ENCODE measurements at places on chromosomes 16 and 17. TPM values are rescaled to one million over a fixed set of nuclear protein-coding genes. Genes with fewer than 3 reads are reported as not detected.

- H3K4me3 ChIP-seq: no peak overlapping the region
- peaks cover 19% of the 10 kb centered on the region for H3K4me1 ChIP-seq
- H3K36me3 ChIP-seq: peaks cover 20% of the 10 kb centered on the region
- no peaks in the 10 kb centered on the region for H3K27me3 ChIP-seq
- no peak overlapping the region for H3K27ac ChIP-seq
Observed at GRCh38 chr17:44043272-44043696, 23.2 kb downstream of the LSM12 start.

- no peaks in the 10 kb centered on the region for H3K27me3 ChIP-seq
- H3K27ac ChIP-seq: no peak overlapping the region
- peaks cover 26% of the 10 kb centered on the region for H3K36me3 ChIP-seq
- no peak overlapping the region for H3K4me3 ChIP-seq
- peaks cover 31% of the 10 kb centered on the region for H3K4me1 ChIP-seq
- no peak for DNase-seq
Observed at GRCh38 chr16:4529085-4530060, 9.2 kb downstream of the CDIP1 start.

GRCh38 chr17:28078341-28079229, 36.1 kb downstream of the NLK start:
- no peaks in the 10 kb centered on the region for H3K36me3 ChIP-seq
- no peak overlapping the region for H3K27ac ChIP-seq
- no peak for DNase-seq
- H3K4me1 ChIP-seq: peaks cover 34% of the 10 kb centered on the region
- no peaks in the 10 kb centered on the region for H3K27me3 ChIP-seq

GRCh38 chr16:9365370-9365728, 273.9 kb downstream of the HAPSTR1 start:
- peaks cover 11% of the 10 kb centered on the region for H3K27me3 ChIP-seq
- peaks cover 21% of the 10 kb centered on the region for H3K4me1 ChIP-seq
- H3K27ac ChIP-seq: no peak overlapping the region
- no peak overlapping the region for H3K4me3 ChIP-seq
- DNase-seq: peak; percentile 78
- no peaks in the 10 kb centered on the region for H3K36me3 ChIP-seq

DNA sequence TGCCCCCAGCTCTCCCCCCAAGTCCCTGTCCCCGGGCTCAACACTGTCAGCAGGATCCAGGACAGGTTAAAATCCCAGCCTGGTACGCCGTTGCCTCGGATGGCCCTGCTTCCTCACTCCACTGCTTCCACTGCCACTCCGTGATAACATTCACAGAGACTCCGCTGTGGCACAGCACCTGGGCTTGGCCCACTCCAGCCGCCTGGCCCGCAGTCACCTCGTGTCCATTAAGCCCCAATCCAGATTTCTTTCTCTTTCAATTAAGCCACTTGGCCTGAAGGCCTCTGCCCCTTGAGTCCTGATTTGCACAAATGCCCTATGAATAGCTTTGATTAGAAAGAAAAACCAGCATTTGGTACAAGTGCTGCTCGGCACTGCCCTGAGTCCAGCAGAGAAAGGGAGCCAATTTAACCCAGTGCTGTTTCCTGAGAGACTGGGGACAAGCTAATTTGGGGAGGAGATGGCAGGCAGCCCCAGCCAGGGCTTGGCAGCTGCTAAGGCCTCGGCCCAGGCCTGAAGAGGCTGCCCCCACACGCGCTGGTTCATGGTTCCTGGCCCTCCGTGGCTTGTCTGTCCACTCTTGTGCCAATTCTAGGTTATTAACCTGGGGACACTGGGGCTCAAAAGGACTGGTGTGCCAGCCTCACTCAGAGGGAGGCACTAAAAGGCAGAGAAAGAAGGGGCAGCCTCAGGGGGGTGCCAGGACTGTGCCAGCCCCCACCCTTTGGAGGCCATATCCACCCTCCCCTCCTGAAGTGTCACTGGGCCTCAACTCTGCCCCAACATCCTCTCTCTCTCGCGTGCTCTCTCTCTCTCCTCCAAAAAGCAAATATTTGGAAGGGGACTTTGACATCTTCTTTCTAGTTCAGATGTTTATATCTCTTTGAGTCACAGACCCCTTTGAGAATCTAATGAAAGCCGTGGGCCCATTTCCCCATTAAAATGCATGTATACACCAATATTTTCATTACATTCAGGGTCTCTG, 29.8 kb upstream of the SPPL2C start:
- no peak overlapping the region for H3K27ac ChIP-seq
- no peaks in the 10 kb centered on the region for H3K36me3 ChIP-seq
- H3K4me3 ChIP-seq: no peak overlapping the region
- H3K27me3 ChIP-seq: peaks cover 61% of the 10 kb centered on the region
- no peak for DNase-seq

DNA sequence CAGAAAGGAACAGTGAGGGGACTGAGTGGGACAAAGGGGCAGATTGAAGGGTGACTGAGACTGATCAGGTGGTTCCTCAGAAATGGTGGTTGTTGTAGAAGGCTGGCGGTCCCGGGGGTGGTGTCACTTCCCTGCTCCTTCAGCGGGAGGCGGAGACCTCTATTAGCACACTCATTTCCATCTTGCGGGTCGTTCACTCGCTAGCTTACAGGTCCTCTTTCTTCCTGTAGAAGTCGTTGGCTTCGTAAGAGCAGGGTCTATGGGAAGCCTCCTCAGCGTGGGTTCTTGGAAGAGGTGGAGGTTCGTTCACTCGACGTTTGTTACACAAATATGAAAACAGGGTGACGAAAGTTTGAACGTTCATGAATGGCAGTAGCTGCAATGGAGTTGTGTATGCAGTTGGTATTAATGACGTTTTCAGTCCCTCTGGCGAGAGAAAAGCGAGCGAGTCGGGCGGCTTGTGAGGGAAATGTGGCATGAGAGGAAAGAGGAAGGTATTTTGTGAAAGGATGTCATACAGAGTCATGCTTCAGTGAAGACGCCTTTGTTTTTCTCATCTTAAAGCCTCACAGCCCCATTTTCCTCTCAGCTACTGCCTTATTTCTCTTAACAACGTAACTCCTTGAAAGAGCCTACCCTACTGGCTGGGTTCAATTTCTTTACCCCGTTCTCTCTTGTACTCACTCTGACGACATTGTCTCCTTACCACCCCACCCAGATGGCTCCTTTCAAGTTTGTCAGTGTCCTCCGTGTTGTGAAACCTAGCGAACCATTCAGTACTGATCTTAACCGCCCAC, 667 bp downstream of the EFCAB13 start:
- H3K27ac ChIP-seq: no peak overlapping the region
- H3K27me3 ChIP-seq: no peaks in the 10 kb centered on the region
- peak overlapping the region; percentile 55 for H3K4me3 ChIP-seq
- peaks cover 22% of the 10 kb centered on the region for H3K4me1 ChIP-seq
- no peak for DNase-seq
- H3K36me3 ChIP-seq: no peaks in the 10 kb centered on the region

DNA sequence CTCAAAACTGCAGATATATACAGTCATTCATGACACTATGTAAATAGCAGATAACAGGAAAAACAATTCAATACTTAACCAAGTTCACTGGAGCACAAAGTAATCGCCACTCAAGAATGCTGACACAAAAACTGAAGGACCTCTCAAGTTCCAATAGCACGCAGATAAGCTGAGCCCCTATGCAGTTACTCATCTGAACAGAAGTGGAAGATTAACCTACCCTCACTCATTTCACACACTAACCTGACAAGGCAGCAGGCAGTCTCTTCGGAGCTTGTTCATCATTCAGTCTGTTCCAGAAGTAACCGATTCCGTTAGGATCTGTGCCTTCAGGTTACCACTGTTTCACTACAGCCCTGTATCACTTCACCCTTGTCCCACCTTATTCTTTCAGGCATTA, 6.0 kb downstream of the HELZ start:
- no peak for DNase-seq
- peaks cover 47% of the 10 kb centered on the region for H3K4me1 ChIP-seq
- H3K27me3 ChIP-seq: no peaks in the 10 kb centered on the region
- H3K27ac ChIP-seq: no peak overlapping the region
- no peak overlapping the region for H3K4me3 ChIP-seq

DNA sequence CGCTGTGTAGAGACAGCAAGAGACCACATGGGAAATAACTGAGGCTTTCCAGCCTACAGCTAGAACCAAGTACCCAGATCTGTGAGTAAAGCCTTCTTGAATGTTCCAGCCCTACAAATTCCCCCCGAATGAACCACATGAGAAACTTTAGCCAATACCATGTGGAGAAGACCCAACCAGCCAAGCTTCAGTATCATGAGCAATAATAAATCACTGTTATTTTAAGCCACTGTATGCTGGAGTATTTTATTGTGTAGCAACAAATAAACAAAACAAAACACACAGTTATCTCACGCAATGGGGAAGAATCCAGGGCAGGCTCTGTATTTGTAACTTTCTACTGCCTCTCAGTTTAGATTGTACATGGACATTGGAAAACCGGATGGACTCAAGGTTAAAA, 426.2 kb downstream of the CDH11 start:
- H3K4me3 ChIP-seq: no peak overlapping the region
- H3K4me1 ChIP-seq: no peaks in the 10 kb centered on the region
- H3K27ac ChIP-seq: no peak overlapping the region
- H3K36me3 ChIP-seq: no peaks in the 10 kb centered on the region
- no peak for DNase-seq
- H3K27me3 ChIP-seq: no peaks in the 10 kb centered on the region

- H3K27ac ChIP-seq: no peak overlapping the region
- H3K27me3 ChIP-seq: no peaks in the 10 kb centered on the region
- peaks cover 41% of the 10 kb centered on the region for H3K4me1 ChIP-seq
- peaks cover 52% of the 10 kb centered on the region for H3K36me3 ChIP-seq
- no peak for DNase-seq
Observed at GRCh38 chr17:43220511-43221125, 7.8 kb downstream of the CCDC200 start.

- no peaks in the 10 kb centered on the region for H3K27me3 ChIP-seq
- no peak overlapping the region for H3K27ac ChIP-seq
- no peak overlapping the region for H3K4me3 ChIP-seq
- H3K36me3 ChIP-seq: no peaks in the 10 kb centered on the region
- no peaks in the 10 kb centered on the region for H3K4me1 ChIP-seq
Observed at GRCh38 chr16:79648826-79649225, 48.3 kb upstream of the MAF start.

DNA sequence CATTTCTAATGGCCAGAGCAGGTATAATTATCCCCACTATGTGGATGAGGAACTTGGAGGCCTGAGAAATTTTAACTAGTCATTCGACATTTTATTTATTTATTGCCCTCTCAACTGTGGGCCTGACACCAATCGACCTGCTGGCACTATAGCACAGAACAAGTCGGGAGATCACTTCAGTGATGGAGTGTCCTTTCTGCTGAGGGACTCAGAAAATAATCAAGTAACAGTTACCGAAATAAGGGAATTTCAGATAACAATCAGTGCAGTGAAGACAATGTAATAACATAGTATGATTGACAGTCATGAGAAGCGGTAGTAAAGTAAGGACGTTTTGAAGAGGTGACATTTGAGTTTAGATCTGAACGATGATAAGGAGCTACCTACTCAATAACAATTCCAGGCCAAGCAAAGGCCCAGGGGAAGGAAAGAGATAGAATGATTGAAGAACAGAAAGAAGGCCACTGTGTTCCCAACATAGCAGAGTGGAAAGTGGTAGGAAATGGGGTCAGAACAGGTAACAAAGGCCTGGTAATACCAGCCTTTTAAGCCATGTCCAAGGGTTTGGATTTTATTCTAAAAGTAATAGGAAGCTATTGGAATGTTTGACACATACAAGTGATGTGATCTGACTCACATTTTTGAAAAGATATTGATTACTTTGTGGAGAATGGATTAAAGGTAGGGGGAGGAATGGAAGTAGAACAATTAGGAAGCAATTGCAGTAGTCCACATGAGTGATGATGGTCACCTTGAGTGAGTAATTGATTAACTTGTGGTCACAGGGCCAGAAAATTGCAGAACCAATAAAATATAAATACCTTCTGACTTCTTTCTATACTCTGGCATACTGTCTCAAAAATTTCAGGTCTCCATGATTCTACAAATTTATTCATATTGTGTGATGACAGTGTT, 1.4 kb downstream of the STXBP4 start:
- no peaks in the 10 kb centered on the region for H3K27me3 ChIP-seq
- peaks cover 1% of the 10 kb centered on the region for H3K36me3 ChIP-seq
- H3K27ac ChIP-seq: peak overlapping the region; percentile 82
- H3K4me1 ChIP-seq: peaks cover 71% of the 10 kb centered on the region
- DNase-seq: peak; percentile 60

DNA sequence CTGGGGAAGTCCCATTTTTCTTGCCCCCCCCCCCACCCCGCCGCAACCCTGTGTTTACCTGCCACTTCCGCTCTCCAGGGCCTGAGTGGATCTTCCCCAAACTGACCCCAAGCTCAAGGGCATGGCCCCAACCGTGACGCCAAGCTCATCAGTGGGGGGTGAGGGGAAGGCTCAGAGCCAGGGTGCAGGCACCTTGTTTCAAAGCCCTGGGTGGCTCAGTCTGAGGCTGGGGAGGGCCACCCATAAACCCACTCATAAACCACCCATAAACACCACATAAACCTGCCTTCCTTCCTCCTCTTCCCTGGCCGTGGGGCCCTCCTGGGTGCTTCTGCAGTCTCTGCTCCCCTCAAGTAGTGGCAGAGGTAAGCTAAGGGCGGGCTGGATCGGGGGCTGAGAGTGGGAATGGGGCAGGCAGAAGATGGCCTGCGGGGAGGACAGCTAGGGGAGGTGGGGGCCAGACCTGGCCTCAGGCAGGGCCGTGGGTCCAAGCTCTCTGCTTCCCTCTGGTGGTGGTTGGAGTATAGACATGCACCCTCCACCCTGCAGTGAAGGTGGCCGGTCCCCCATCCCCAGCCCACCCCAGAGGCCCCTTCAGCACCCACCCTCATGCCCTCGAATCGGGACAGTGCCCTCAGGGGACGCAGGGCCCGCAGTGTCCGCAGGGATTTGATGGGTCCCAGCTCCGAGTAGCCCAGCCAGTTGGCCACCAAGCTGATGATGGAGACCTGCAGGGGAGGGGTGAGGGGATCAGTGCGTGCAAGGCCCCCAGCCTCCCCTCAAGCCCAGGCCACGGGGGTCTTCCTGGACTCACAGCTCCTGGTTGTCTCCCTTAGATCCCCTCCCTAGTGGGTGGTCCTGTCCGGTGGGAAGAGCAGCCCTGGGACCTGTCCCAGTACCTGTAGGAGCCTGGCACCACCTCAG, 14.6 kb upstream of the CD79B start:
- peaks cover 19% of the 10 kb centered on the region for H3K27me3 ChIP-seq
- peaks cover 26% of the 10 kb centered on the region for H3K4me1 ChIP-seq
- H3K27ac ChIP-seq: no peak overlapping the region
- H3K36me3 ChIP-seq: no peaks in the 10 kb centered on the region
- peak overlapping the region; percentile 66 for H3K4me3 ChIP-seq

- H3K4me3 ChIP-seq: peak overlapping the region; percentile 66
- no peak overlapping the region for H3K27ac ChIP-seq
- DNase-seq: no peak
- H3K36me3 ChIP-seq: no peaks in the 10 kb centered on the region
- H3K27me3 ChIP-seq: peaks cover 73% of the 10 kb centered on the region
Observed at GRCh38 chr17:66964930-66965800, 658 bp downstream of the CACNG4 start.

NT5M gene
- 0.55 TPM for total RNA-seq

ZG16 gene
- total RNA-seq: 0.07 TPM

KRTAP4-3 gene
- not detected for total RNA-seq

MYH13 gene
- not detected for total RNA-seq

PPM1E gene
- total RNA-seq: 0.04 TPM

ASIC2 gene
- not detected for total RNA-seq

GLIS2 gene
- total RNA-seq: 0.24 TPM

GNAO1 gene
- not detected for total RNA-seq

NDRG4 gene
- total RNA-seq: 1.6 TPM

NDUFAF8 gene
- total RNA-seq: 213 TPM

PRSS53 gene
- total RNA-seq: 2.2 TPM

COX10 gene
- total RNA-seq: 20.1 TPM
